ENCODE measurements at places on chromosomes 11 and 22.

DNA sequence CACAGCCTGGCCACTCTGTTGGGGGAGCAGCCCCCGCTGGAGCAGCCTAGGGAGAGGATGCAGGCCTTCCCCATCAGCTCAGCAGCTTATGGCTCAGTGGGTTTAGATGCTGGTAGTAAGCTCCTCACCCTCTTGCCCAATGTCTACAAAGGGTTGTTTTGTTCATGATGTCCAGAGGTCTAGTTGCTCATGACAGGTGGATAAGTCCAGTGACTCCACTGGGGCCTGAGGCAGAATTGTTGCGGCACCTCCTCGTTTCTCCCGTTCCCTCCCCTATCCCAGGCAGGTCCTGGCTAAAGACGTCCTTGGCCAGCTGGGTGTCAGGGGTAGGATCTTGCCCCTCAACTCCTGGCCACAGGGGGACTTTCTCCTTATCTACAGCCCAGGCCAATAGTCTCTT lies 233.5 kb upstream of the B3GAT1 start:
- DNase-seq = peak; percentile 51

GRCh38 chr11:57770793-57771192 lies 9.2 kb downstream of the CTNND1 start:
- DNase-seq = no peak

DNA sequence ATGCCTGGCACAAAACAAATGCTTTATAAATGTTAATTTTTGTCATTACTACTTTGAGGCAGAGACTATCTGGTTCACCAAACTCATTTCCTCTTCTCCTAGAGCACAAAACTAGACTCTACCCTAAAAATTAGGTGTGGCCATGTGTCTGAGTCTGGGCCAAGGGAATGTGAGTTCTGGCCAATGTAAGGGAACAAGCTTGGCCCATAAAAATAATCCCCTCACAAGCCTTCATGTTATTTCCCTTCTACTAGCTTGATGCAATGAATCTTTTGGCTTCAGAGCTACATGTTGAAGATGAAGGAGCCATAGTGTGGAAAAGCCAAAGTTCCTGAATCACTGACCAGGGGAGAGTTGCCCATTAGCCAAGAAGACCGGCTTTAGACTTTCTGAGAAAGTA lies 406.5 kb upstream of the CCDC90B start:
- no peak for DNase-seq

GRCh38 chr11:1221848-1222311 lies 986 bp upstream of the MUC5B start:
- peak; percentile 47 for DNase-seq
